Activated CD4-positive, alpha-beta T cell treated with anti-CD3 and anti-CD28 coated beads, Interleukin-2, amount 10 ng/mL, durations not matched to agents 24 days and 14 days (primary cell): ENCODE measurements at places on chromosomes 16 and 17. TPM values are rescaled to one million over a fixed set of nuclear protein-coding genes. Genes with fewer than 3 reads are reported as not detected.

KRT27 gene
- total RNA-seq, result not detected in 2 replicates

DNAH9 gene
- not detected in 2 replicates for total RNA-seq

TK1 gene
- total RNA-seq, result 66.7 and 69.0 TPM in 2 replicates

TRIM25 gene
- total RNA-seq, result 88.8 and 99.8 TPM in 2 replicates

HP gene
- not detected in 2 replicates for total RNA-seq

MOSMO gene
- 13.6 and 14.4 TPM in 2 replicates for total RNA-seq

EEF2KMT gene
- total RNA-seq, result 31.6 and 31.7 TPM in 2 replicates

NPIPA8 gene
- total RNA-seq, result 0.54 and 0.88 TPM in 2 replicates

CHRNE gene
- 0.42 and 0.64 TPM in 2 replicates for total RNA-seq

RNF222 gene
- total RNA-seq, result not detected in 2 replicates

NPW gene
- 6.9 and 7.0 TPM in 2 replicates for total RNA-seq

THUMPD1 gene
- total RNA-seq, result 44.7 and 47.4 TPM in 2 replicates

ANKS4B gene
- total RNA-seq, result not detected in 2 replicates

SSTR5 gene
- not detected in 2 replicates for total RNA-seq

COG4 gene
- 38.3 and 42.1 TPM in 2 replicates for total RNA-seq

- H3K27ac ChIP-seq, result no peak overlapping the region
- no peaks in the 10 kb centered on the region for H3K4me1 ChIP-seq
- no peak for DNase-seq
Observed at GRCh38 chr16:1182316-1182671, 29.4 kb downstream of the CACNA1H start.

GRCh38 chr17:34626121-34626681 lies 46.8 kb downstream of the TMEM132E start:
- peaks cover 44% of the 10 kb centered on the region for H3K27me3 ChIP-seq
- no peaks in the 10 kb centered on the region for H3K36me3 ChIP-seq
- H3K4me3 ChIP-seq, result no peak overlapping the region
- no peaks in the 10 kb centered on the region for H3K4me1 ChIP-seq
- H3K27ac ChIP-seq, result no peak overlapping the region

DNA sequence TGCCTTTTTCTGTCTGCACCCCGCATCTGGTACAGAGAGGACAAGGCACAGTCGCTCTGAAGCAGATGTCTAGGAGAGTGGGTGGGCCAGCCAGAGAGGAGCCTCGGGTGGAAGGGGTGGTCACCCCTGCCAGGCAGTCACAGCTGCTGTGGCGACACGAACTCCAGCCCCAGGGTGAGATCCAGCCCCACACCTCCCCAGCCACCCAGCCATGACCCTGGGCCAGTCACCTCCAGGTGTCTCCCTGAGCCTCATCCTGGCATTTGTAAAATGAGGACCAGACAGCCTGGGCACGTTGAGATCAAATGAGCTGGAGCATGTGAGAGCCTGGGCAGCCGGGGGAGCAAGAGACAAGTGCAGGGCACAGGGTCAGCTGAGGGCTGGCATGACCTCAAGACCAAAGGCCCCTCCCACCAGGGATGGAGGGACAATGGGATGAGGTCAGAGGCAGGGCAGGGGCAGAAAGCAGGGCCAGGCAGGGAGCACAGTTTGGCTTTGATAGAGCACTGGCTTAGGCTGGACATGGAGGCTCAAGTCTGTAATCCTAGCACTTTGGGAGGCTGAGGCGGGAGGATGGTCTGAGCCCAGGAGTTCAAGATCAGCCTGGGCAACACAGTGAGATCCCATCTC lies 7.7 kb downstream of the ADAM11 start:
- no peak overlapping the region for H3K4me3 ChIP-seq
- peaks cover 7% of the 10 kb centered on the region for H3K4me1 ChIP-seq
- no peak overlapping the region for H3K27ac ChIP-seq
- peaks cover 4% of the 10 kb centered on the region for H3K27me3 ChIP-seq
- H3K36me3 ChIP-seq, result no peaks in the 10 kb centered on the region

DNA sequence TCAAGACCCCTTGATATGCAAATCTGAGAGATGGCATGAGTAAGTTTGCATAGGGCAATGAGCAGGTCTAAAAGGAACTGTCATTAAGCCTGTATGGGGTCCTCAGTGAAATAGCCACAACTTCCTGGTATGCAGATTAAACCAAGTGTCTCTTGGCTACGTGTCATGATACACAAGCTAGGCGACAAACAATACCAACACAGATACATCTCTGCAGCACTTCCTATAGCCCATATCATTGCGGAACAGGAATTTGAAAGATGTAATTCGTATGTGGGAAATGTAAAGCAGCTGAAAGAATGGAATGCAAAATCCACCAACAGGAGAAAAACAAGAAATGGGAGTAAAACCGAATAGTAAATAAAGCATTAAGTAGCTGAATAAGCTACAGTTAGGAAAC lies 12.9 kb downstream of the PRSS22 start:
- DNase-seq, result no peak
- no peak overlapping the region for H3K27ac ChIP-seq
- no peaks in the 10 kb centered on the region for H3K36me3 ChIP-seq
- H3K4me1 ChIP-seq, result peaks cover 18% of the 10 kb centered on the region
- H3K4me3 ChIP-seq, result no peak overlapping the region

DNA sequence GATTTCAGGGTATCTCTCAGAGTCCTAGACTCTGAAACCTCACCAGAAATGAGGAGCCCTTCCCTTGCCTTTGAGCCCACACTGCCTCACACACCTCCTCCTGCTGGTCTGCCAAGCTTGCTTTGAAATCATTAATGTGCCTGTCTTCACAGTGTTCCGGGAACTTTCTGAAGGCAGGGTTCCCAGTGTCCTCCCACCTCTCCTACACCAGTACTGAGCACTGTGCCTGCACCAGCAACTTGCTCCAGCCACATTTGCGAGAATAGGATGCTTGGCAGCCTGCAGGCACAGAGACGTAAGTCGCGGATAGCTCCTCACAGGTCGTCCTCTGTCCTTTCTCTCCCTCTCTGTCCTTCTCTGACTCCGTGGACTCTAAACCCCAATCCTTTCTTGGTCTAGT lies 408.4 kb upstream of the EEF2KMT start:
- no peaks in the 10 kb centered on the region for H3K27me3 ChIP-seq
- no peak for DNase-seq
- H3K27ac ChIP-seq, result no peak overlapping the region
- no peaks in the 10 kb centered on the region for H3K4me1 ChIP-seq
- no peak overlapping the region for H3K4me3 ChIP-seq

- peaks cover 26% of the 10 kb centered on the region for H3K36me3 ChIP-seq
- no peak overlapping the region for H3K27ac ChIP-seq
- H3K4me3 ChIP-seq, result no peak overlapping the region
- DNase-seq, result no peak
- H3K4me1 ChIP-seq, result peaks cover 3% of the 10 kb centered on the region
Observed at GRCh38 chr17:602436-602835, 112.2 kb downstream of the VPS53 start.

GRCh38 chr16:81994485-81994884 lies 16.8 kb downstream of the SDR42E1 start:
- no peaks in the 10 kb centered on the region for H3K4me1 ChIP-seq
- peaks cover 9% of the 10 kb centered on the region for H3K36me3 ChIP-seq
- H3K4me3 ChIP-seq, result no peak overlapping the region
- H3K27me3 ChIP-seq, result no peaks in the 10 kb centered on the region

DNA sequence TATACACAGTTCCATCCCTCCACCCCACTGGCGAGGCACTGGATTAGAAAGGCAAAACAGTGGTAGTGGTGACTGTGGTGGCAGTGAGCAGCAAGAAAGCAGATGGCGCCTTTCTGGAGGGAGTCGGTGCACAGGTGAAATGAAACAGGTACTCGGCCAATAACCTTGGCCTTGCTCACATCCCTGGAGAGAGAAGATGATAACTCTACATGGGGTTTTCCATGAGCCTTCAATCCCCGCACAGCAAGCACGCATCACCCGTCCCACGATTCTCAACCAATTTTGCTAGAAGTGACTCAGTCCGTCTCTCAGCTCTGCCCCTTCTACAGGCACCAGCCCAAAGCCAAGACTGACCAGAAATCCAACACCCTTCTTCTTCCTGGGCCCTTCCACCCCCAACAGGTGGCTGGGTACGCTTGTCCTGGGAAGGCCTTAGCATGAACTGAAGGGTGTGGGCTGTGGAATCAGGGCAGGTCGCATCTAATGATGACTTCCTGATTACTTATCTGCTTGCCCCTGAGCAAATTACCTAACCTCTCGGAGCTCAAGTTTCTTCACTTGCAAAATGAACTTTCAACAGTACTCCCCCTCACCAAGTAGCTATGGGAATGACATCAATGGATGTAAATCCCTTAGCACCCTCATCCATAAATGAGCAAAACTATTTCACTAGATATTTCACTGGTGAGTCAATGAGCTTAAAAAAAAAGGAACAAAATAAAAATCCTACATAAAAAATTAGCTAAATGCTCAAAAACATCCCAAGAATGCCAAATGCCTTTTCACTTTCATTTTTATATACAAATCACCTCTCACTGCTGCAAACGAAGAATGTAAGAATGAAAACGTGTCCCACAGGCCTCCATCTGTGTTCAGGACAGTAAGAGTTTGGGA lies 18.0 kb downstream of the XPO6 start:
- H3K4me1 ChIP-seq, result peaks cover 75% of the 10 kb centered on the region
- no peaks in the 10 kb centered on the region for H3K27me3 ChIP-seq
- H3K36me3 ChIP-seq, result peaks cover 45% of the 10 kb centered on the region
- peak; percentile 78 for DNase-seq
- peak overlapping the region; percentile 96 for H3K27ac ChIP-seq

- no peaks in the 10 kb centered on the region for H3K36me3 ChIP-seq
- peaks cover 5% of the 10 kb centered on the region for H3K4me1 ChIP-seq
- DNase-seq, result no peak
- H3K27ac ChIP-seq, result no peak overlapping the region
- no peak overlapping the region for H3K4me3 ChIP-seq
Observed at GRCh38 chr16:4091240-4092012, 24.8 kb downstream of the ADCY9 start.

- H3K36me3 ChIP-seq, result peaks cover 6% of the 10 kb centered on the region
- DNase-seq, result no peak
- H3K4me3 ChIP-seq, result no peak overlapping the region
- H3K27me3 ChIP-seq, result no peaks in the 10 kb centered on the region
Observed at GRCh38 chr16:68528233-68528632, 10.9 kb upstream of the ZFP90 start.

DNA sequence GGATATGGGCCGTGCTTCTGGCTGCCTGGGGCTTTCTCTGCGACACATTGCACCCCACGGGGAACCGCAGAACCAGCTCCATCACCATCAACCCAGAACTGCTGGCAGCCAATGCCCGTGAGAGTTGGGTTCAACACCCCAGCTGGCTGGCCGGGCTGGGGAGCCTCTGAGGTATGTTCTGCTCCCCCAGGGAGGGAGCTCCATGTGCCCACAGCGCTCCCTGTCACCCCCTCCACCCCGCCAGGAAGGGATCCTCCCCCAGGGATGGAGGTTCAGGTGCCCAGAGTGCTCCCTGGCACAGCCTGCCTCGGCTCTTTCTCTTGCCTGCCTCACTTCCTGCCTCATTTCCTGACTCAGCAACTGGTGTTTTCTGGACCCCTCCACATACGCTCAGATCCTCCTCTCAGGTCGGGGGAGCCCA lies 24.2 kb upstream of the MPRIP start:
- H3K4me3 ChIP-seq, result no peak overlapping the region
- H3K36me3 ChIP-seq, result no peaks in the 10 kb centered on the region
- no peak for DNase-seq
- peaks cover 20% of the 10 kb centered on the region for H3K4me1 ChIP-seq
- peaks cover 4% of the 10 kb centered on the region for H3K27me3 ChIP-seq

GRCh38 chr16:35134471-35134870 lies 1675.1 kb downstream of the TP53TG3F start:
- DNase-seq, result no peak
- no peaks in the 10 kb centered on the region for H3K4me1 ChIP-seq
- H3K27ac ChIP-seq, result no peak overlapping the region
- H3K27me3 ChIP-seq, result no peaks in the 10 kb centered on the region

GRCh38 chr16:1781758-1782407 lies 488 bp downstream of the SPSB3 start:
- peaks cover 9% of the 10 kb centered on the region for H3K4me1 ChIP-seq
- H3K4me3 ChIP-seq, result peak overlapping the region; percentile 93
- H3K27ac ChIP-seq, result peak overlapping the region; percentile 72

DNA sequence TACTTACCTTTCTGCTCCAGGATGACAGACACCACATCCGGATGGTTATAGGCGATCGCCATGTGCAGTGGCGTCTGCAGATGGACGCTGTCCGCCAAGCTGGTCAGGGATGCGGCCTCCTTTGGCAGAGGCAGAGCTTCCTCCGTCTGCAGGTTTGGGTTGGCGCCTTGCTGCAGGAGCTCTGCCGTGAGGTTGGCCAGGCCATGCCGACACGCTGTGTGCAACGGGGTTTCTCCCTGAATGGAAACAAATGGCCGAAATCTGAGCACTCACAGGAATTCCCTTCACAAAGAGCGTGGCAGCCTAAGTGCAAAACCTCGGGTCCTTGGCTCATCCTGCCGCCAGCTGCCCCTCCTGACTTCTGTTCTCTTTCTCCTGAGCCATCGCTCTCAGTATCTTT lies 41.8 kb downstream of the CYB5D2 start:
- H3K27me3 ChIP-seq, result no peaks in the 10 kb centered on the region
- no peak for DNase-seq
- peaks cover 4% of the 10 kb centered on the region for H3K4me1 ChIP-seq
- no peak overlapping the region for H3K4me3 ChIP-seq
- peaks cover 61% of the 10 kb centered on the region for H3K36me3 ChIP-seq

DNA sequence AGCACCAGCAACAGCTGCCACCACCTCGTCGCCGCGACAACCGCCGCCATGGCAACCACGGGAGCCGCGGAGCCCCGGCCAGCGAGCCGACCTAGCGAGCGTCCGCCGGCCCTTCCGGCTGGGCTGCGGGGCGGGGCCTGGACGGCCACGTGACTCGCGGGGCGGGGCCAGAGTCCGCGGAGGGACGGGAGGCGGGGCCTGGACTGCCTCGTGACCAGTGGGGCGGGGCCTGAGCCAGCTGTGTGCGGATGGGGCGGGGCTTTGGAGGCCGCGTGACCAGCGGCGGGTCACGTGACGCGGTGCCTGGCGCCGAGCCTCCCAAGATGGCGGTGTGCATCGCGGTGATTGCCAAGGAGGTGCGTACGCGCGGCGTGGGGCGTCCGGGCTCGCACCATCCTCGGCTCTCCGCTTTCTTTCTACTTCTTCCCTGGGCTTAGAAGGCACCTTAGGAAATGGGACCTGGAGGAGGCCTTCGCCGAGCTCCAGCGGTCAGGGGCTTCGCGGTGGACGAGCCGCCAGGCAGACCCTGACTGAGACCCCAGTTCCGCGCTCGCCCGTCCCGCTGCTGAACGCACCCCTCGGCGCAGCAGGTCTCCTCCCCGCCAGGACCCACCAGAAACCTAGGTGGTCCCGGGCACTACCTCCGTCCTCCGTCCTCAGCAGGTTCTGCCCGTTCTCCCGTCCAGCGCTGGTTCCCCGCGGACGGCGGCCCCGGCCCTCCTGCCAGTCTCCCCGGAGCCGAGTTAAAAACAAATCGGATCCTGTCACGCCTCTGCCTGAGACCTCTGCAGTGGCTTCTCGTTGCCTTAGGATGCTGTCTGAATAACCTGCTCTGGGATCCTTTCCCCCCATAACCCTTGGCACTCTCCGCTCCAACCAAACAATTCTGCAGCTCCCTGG lies at the start of the genes GALNS and TRAPPC2L:
Gene GALNS (minus strand): TSS at position 120 of the 900 bp plus-strand sequence. CDS start 70 bp downstream, at position 50.
Gene TRAPPC2L (plus strand): TSS at position 300 of the 900 bp plus-strand sequence. CDS start 24 bp downstream, at position 324.
- peak; percentile 100 for DNase-seq
- H3K4me3 ChIP-seq, result peak within 1 kb of the TSS; percentile 99
- peaks cover 22% of the 10 kb centered on the region for H3K36me3 ChIP-seq
- no peaks in the 10 kb centered on the region for H3K27me3 ChIP-seq
- H3K4me1 ChIP-seq, result peaks cover 19% of the 10 kb centered on the region

- H3K27me3 ChIP-seq, result no peaks in the 10 kb centered on the region
- no peak for DNase-seq
- no peak overlapping the region for H3K27ac ChIP-seq
- no peak overlapping the region for H3K4me3 ChIP-seq
- H3K4me1 ChIP-seq, result peaks cover 1% of the 10 kb centered on the region
Observed at GRCh38 chr17:45104029-45104428, 28.3 kb downstream of the PLCD3 start.
